ENCODE measurements at places on chromosomes 4 and X.

DNA sequence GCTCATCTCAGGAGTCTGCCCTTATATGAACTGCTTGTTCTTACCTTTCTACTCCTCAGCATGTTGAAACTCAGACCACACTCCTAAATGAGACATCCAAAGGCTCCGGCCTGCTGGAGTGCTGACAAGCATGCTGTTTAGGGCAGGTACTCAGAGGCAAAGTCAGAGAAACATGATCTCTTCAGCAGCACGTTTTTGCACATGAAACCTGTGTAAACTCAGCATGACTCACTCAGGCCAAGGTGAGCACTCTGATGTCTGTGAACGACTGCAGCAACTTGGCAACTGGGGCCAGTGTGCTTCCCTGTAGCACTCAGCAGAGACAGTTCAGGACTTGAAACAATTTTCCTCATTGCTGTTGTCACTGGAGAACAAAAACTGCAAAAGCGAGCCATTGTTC is 109.6 kb downstream of the PACRGL start:
- no peak for DNase-seq

GRCh38 chrX:12702509-12703091 is 88.6 kb upstream of the PRPS2 start:
- DNase-seq = no peak

DNA sequence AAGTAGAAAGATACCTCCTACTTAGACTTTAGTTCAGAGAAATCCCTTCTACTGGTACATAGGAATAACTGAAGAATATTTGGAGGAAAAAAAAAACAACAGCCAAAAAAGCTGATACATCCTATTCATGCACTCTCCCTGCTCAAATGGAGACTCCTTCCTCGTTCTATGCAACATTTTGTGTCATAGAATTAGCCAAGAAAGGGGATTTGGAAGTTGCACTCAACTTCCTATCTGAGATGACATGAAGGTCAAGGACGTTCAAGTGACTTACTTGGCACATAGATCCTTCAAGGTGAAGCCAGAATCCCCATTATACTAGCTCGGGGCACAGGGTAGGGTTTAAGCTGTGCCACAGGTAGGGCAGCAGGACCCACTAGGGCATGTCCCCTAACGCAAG is 56.2 kb upstream of the S100G start:
- DNase-seq = no peak

DNA sequence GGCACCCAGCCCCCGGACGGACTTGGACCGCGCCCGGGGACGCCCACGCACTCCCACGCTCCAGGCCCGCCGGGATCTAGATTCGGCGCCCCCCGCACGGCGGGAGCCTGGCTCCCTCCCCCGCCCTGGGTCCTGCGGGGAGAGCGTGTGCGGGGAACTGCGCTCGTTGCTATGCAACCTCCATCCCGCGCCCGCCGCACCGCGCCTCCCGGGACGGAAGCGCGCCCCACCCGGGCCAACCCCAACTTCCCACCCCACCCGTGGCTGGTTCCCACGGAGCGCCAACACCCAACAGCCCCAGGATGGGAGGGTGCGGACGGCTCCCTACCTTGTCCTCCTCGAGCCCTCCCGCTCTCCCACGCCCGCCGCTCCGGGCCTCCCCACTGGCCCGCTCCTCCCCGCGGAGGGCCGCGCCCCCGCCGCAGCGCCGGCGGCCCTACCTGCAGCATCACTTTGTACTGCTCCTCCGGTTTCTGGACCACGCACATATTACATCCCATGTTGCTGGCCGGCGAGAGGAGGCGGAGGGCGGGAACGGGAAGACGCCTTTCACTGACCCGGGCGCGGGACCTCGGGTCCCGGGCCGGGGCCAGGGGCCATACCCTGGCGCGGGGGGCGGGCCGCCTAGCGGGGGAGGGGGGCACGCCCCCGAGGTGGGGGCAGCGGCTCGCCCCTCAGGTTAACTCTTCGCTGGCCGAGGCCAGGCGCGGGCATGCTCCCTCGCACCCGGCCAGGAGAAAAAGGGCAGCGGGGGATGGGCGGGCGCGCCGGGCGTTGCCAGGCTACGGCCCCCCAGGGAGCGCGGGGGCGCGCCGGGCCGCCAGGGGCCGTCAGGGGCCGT is at the start of gene PDZD4:
TSS of gene PDZD4 (minus strand) at position 746 of the 841 bp plus-strand sequence. CDS start at position 500, 246 bp downstream.
- DNase-seq = no peak

- no peak for DNase-seq
Measured at GRCh38 chr4:2806390-2807355, 13.8 kb downstream of the SH3BP2 start.

DNA sequence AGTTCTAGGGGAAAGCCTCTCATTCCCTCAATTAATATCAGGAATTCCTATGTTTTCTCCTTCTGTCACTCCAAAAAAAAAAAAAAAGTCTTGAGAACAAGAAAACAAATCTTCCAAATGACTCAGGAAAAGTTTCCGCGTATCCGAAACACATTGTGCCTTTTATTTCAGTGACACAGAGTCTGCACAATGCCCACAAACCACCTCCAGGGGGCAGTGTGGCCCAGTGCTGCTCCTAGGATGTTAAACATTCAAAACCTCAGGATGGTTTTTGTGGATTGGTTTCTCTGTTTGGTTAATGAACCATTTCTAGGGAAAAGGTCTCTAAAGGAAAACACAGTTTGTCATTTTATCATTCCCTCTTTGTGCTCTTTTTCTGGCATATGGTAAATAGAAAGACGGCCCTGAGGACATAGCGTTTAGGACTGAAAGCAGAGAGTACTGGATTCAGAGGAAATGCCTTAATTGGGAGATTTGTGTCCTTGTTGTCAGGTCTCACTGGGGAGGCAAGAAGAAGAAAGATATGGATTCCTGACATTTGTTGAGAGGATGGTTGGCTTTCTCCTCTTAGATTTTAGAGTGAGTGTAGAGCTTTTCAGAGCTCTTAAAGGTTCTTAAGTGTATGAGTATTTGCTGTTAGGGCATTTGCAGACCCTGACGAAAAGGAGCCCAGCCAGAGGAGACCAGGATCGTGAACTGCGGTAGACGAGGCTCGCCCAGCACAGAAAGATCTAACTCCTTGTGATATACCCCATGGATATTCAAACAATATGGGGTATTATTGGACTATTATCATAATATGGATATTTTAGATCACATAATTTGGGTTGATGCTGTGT is 65.7 kb upstream of the MAP9 start:
- DNase-seq = peak; percentile 15

DNA sequence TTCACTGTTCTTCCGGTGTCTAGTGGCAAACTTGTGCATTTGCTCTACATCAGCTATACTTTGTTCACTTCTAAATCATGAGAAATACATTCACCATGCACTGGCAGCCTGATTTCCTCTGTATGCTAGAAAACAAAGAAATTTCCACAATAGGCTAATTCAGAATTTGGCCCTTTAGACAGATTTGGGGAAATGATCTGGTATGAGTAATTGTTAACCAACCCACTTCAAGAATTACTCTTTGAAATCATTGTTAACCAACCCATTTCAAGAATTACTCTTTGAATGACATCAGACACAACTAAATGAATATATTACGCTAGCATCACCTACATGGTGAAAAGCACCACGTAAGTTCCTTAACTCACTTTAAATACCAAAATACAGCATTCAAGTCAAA is 14.6 kb downstream of the APBB2 start:
- no peak for DNase-seq

DNA sequence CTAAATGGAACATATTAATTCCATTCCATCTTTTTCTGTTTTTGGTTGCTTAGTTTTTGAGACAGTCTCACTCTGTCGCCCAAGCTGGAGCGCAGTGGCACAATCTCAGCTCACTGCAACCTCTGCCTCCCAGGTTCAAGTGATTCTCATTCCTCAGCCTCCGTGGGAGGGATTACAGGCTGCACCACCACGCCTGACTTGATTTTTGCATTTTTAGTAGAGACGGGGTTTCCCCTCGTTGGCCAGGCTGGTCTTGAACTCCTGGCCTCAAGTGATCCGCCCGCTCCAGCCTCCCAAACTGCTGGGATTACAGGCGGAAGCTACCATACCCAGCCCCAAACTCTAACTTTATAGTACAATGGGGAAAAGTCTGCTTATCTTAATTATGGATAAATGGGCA is 11.2 kb downstream of the HNRNPD start:
- DNase-seq = no peak

GRCh38 chrX:102899940-102900916 is 36.8 kb upstream of the RAB40AL start:
- peak; percentile 5 for DNase-seq

Data from NCI-H1048 (cell line).